ENCODE measurements at places on chromosomes 5 and 9. TPM values are rescaled to one million over a fixed set of nuclear protein-coding genes. Genes with fewer than 3 reads are reported as not detected.

GRCh38 chr5:134554319-134555222 lies 29.1 kb downstream of the JADE2 start:
- no peak for DNase-seq

The PTPN3 gene
- 0.80 TPM for total RNA-seq

GRCh38 chr5:79399046-79399445 lies 114.9 kb downstream of the HOMER1 start:
- DNase-seq: no peak

The ZFP62 gene
- total RNA-seq: 13.5 TPM

DNA sequence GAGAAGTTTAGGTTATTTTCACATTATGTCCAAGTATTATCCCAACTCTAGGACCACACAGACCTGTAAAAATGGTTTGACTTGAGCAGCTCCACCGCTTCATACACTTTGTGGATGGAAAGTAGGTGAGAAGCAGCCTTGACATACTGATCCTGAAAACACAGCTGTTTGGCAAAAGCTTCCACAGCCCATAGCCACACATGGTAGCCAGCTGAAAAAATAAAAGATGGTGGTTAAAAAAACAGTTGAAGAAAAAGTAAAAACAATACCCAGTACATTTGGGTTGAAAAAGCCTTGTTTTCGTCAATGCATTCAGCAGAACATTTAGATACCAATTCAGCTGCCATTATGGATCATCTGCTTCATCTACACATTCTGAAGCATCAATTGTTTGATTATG lies 36.7 kb downstream of the GEMIN5 start:
- DNase-seq: no peak

Data from activated naive CD4-positive, alpha-beta T cell treated with anti-CD3 and anti-CD28 coated beads, Interleukin-2, amount 50 U/mL, for 72 hours (primary cell).